ENCODE measurements at places on chromosomes 11 and 22.
A peak's percentile ranks its signal among the peaks of the same experiment; 100 is the strongest.

DNA sequence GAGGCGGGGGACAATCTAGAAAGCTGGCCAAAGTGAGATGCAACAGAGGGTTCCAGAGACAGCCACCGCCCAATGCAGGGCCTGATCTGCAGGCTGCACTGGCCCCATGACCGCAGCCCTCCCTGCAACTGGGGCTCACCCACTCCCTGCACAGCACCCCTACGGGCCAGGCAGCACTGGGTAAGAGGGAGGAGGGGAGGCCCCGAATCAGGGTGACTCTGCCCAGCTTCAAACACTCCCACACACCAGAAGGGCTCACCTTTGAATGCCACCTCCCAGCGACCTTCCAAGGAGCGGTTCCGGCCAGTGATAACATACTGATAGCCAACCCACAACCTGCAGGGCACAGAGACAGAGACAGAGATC lies 59.3 kb downstream of the DGCR2 start:
- DNase-seq, result no peak

DNA sequence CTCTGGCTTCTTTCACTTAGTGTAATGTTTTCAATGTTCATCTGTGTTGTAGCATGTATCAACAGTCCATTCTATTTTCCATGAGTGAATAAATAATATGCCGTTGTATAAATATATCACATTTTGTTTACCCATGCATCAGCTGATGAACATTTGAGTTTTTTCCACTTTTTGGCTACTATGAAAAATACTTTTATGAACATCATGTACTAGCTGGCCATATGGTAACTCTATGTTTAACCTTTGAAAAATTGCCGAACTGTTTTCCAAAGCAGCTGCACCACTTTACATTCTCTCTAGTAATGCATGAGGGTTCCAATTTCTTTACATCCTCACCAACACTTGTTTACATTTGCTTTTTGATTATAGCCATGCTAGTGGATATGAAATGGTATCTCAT lies 59.8 kb upstream of the FAR1 start:
- no peak for DNase-seq

GRCh38 chr11:44952500-44953260 lies 2.0 kb upstream of the TP53I11 start:
- DNase-seq, result no peak

GRCh38 chr11:70415191-70415590 lies 16.9 kb downstream of the CTTN start:
- DNase-seq, result no peak

DNA sequence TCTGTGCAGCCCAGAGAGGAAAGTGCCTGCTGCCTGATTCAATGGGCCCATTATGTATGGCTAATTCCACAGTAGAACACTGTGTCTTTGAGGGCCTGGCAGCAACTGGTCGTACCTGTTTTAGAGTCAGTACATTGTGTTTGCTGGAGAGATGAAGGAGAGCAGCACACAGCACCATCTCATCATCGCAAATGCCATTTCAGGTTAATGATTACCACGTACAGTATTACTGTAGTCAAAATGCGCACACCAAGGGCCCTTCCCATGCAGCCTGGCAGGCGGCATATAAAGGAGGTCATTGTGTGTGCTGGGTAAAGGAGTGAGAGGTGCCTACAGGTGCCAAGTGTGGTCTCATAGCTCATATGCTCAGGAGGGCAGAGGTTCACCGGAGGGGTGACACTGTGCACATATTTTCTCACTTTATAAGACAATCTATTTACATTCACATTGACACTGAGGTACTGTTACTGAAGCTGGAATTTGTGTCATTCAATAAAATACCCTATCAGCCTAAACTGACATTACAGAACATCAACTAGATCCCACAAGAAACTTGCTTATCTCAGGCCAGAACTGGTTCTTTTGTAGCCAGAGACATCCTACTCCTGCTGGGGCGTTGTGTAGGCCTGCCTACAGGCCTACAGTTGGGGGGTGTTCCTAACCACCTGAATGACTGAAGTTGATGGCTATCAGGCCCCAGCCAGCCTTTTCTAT lies 90.4 kb downstream of the APIP start:
- DNase-seq, result no peak

- no peak for DNase-seq
These were observed 56.0 kb upstream of the APOA1 start for GRCh38 chr11:116893437-116893836.

- no peak for DNase-seq
These were observed 41.8 kb downstream of the MAP6 start for GRCh38 chr11:75626889-75627529.

- DNase-seq, result no peak
These were observed 15.4 kb downstream of the XRCC6 start for GRCh38 chr22:41636467-41636866.

DNA sequence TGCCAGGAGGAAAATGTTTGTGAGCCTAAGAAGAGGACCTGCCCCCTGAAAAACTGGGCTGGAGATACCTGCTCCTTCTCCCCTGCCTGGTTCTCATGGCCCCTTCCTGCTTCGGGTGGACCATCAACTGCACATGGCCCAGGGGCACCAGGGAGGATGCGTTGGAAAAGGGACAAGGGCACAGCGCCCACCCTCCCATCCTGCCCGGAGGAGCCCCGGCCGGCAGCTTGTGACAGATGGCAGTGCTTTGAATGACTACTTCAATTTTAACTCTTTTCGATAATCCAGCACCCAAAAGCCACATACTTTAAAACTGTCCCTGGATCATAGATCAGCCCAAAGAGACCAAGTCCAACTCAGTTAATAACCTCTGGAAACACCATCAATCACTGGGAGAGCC lies 135.8 kb upstream of the NECTIN1 start:
- no peak for DNase-seq

- DNase-seq, result no peak
These were observed 1183.6 kb downstream of the BRD1 start for GRCh38 chr22:48644108-48644507.

DNA sequence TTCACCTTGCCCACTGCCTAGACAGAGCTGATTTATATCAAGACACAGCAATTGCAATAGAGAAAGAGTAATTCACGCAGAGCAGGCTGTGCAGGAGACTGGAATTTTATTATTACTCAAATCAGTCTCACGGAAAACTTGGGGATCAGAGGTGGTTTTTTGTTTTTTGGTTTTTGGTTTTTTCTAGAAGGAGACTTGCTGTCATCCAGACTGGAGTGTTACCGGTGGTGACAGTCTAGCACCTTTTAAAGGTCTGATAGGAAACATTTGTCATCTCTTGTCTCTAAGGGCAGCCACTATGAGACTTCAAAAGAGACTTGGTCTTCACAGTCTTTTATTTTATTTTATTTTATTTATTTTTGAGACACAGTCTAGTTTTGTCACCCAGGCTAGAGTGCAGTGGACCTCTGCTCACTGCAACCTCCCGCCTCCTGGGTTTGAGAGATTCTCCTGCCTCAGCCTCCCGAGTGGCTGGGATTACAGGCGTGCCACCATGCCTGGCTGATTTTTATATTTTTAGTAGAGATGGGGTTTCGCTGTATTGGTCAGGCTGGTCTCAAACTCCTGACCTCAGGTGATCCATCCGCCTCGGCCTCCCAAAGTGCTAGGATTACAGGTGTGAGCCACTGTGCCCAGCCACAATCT lies 19.1 kb downstream of the APOBEC3H start:
- no peak for DNase-seq

- no peak for DNase-seq
These were observed 94.0 kb downstream of the NTM start for GRCh38 chr11:131464461-131464860.

GRCh38 chr11:14454861-14455632 lies 44.6 kb downstream of the COPB1 start:
- DNase-seq, result no peak

DNA sequence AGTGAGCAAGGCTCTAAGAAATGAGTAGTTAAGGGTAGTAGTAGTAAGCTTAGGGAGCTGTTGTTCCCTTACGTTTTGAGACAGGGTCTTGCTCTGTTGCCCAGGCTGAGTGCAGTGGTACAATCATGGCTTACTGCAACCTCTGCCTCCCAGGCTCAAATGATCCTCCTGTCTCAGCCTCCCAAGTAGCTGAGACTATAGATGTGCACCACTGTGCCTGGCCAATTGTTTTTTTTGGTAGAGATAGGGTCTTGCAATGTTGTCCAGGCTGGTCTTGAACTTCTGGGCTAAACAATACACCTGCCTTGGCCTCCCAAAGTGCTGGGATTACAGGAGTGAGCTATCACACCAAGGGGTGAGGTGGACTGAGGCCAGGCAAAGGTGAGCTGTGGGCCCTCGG lies 10.0 kb downstream of the SMIM38 start:
- no peak for DNase-seq

DNA sequence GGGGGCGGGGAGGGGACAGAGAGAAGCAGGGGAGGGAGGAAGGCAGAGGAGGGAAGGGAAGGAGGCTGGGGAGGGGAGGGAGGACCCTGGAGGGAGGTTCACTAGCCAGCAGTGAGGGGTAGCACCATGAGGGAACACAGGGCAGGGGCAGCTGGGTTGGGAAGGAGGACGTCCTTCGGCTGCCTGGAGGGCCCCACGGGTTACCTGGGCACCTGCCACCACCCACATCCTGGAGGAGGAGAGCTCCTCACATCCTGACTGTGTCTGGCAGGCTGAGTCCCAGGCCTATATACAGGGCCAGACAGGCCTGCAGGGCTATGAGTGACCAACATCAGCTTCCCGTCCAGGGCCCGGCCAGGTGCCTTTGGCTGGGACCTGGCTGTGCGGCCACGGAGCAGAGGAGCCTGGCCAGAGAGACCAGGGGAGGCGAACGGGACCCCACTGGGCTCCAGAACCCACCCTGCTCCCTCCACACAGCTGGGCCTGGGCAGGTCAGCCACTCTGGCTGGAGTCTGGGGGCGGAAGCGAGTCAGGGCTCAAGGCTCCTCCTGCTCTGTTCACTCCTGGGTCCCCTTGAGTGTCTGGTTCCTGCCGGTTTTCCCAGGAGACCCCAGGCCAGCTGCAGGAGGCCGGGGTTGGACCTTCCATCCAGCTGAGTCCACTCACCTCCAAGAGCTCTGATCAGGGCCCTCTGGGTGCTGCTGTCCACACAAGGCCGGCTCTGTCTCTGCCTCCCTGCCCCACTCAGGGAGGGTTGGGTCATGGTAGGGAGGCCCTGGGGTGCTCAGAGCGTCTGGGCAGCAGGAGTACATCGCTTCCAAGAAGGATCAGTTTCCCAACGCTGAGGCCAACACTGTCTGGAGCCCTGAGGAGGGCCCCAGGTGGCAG lies 677.7 kb downstream of the BRD1 start:
- no peak for DNase-seq

- no peak for DNase-seq
These were observed 33.6 kb downstream of the MACROD1 start for GRCh38 chr11:64132191-64132771.

DNA sequence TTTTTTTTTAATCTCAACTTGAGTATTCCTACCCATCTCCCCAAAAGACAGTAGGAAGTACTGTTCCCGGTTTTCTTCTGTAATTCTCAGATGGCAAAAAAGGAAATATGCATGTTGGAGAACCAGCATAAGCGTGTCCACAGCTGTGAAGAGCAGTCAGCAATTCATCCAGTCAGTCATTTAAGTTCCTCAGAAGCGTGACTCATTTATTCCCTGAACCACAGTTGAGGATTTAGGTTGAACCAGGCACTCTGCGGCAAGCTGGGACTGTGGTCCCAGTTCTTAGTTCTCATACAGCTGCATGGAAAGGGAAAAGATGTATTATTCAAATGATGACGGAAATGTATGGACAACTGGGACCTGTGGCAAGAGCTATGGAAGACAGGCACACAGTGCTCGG lies 61.0 kb upstream of the MYO18B start:
- DNase-seq, result no peak

DNA sequence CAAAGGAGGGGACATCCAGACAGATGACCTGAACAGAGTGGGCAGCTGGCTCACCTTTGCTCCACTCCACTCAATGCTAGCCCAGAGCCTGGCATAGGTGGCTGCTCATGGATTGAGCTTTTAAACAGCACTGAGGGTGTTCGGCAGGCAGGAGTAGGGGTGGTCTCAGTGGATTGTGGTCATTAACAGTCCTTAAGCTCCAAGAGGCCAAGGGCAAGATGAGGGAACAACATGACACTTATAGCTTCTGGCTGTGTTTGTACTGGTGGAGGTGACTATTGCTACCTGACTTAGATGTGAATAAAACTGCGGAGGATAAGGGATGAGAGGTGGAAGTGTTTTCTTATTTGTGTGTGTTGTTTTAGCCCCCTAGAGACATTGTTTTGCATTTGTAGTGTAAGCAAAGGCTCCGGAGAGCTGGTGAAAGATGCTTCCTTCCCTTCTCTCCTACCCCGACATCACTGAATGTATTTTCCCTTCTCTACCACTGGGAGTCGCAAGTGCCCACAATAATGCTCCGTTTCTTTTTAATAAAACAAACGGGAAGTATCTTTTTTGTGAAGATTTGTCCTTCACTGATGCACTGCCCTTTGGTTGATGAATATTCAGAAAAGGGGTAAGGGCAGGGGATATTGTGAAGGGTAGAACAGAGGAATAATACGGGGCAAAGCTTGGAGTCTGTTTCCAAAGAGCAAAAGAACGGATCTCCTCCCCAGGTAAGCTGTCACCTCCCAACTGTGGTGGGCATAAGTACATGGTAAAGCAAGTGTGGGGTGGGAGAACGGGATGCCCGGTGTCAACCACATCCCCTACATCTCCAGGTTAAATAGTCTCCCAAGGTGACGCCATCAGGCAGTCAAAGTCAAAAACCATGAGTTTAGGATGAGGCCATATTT lies 27.5 kb upstream of the MTNR1B start:
- no peak for DNase-seq

GRCh38 chr11:122319085-122319484 lies 203.1 kb upstream of the BLID start:
- no peak for DNase-seq

DNA sequence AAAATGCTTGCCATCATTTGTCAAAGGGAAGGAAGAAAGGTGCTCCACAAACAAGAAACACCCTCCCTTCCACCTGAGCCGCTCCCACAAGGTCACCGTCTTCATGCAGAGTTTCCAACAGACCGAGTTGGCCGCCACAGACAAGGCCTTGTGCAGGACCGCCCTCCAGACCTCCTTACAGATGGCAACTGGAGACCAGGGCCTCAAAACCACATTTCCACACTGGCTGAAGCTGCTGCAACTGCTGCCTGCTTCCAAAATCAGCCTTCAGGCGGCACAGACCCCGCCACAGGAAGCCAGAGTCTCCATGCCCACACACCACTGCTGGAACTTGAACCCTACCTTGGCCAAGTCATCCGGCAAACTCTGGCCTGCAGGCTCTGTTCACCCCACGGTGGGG lies 6.3 kb downstream of the DEAF1 start:
- no peak for DNase-seq

DNA sequence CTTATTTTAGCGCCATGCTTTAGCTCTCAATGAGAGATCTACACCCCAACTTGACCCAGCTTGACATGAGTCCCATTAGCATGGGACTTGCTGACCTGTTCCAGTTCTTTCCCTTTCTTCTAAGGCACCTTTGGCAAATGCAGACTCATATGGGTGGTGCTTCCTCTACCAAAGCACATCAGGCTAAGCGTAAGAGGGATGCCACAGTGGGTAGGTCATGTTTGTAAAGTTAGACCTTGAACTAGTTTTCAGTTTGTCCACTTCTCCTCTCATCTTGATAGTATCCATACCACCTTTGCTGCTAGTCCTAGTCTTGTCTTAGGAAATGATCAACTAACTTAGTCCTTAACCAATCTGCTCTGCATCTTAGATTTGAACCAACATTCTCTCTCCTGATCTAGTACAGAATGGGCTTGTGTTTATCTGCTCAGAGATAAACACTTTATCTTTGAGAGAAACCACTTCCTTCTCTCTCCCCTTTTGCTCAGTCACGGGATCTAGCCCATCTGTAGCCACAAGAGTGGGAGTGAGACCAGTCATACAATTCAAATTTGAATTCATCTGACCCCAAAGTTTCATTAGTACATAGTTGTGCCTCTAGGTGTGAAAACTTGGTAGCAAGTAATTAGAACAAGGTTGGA lies 72.1 kb upstream of the CD44 start:
- no peak for DNase-seq

GRCh38 chr22:35380537-35381423 lies at the start of gene HMOX1:
Gene HMOX1 (plus strand): TSS chr22:35381096. CDS start chr22:35381174, 78 bp downstream.
- DNase-seq, result peak; percentile 44

Data from stimulated activated CD4-positive, alpha-beta T cell treated with anti-CD3 and anti-CD28 coated beads, TNF-alpha, amount 100 ng/mL, for 24 hours (primary cell).